ENCODE measurements at places on chromosomes 16 and 17.

DNA sequence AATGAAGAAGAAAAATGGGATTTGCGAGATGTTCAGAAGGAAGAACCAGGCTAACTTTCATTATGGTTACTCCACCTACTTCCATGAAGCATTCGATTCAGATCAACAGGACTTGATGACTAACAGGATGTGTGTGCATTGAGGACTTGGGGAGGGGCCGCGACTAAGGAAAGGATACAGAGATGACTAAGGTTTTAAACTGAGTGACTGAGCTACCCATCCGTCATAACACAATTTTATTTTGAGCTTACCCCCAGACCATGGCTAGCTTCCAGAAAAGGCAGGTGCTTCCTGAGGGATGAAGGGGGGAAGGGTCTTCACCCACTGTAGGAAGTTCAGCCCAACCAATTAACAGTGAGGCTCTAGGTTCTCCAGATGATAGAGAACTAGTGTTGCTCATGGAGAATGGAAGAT lies 2.5 kb upstream of the CDYL2 start:
- DNase-seq, result no peak

GRCh38 chr17:81412490-81413093 lies 17.3 kb downstream of the BAHCC1 start:
- no peak for DNase-seq

- no peak for DNase-seq
Measured at GRCh38 chr17:41631025-41631897, 6.9 kb upstream of the KRT17 start.

DNA sequence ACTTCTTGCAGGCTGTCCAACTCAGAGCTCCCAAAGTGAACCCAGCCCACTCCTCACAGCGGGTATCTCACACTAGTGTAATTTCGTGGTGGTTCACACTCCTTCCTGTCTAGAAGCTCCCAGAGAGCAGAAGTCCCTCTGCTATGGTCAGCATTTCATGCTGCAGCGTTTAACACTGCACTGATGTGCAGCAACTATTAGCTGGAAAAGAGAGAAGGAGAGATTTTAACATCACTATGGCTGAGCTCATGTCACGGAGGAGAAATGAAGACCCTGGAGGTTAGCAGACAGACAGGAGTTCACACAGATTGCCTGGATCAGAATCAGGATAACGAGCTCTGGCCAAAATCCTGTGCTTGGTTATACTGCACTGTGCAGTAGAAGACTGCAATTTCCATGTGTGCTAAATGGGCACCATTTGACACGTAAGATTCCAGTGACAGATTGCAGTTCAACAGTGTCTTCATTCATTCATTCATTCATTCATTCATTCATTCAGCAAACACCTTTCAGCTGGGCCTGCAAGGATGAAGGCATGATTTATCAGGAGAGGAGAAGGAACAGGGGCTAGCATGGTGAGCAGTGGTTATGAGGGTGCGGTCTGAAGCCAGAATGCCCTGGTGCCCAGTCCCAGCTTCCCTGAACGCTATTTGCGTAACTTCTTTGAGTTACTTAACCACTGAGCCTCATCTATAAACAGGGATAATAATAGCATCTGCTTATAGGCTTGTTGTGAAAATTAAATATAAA lies 5.3 kb upstream of the CCL1 start:
- no peak for DNase-seq

DNA sequence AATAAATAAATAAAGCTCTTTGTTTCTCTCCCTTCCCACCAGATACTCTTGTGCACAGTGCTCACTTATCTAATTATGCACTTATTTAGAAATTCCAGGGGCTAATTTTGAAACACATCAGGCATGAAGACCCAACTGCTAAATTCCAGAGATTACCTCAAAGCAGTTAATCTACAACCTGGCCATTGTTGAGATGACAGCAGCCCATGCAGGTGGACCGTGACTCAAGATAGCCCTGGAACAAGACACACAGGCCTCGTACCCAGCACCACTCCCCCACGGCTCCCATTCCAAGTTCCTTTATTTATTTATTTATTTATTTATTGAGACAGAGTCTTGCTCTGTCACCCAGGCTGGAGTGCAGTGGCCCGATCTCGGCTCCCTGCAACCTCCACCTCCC lies 60.1 kb upstream of the NPEPPS start:
- no peak for DNase-seq

- no peak for DNase-seq
Measured at GRCh38 chr16:707062-707538, 1.5 kb upstream of the FBXL16 start.

- DNase-seq, result no peak
Measured at GRCh38 chr17:46109603-46110189, 83.5 kb downstream of the KANSL1 start.

- DNase-seq, result no peak
Measured at GRCh38 chr16:51941412-51941811, 605.5 kb downstream of the TOX3 start.

- DNase-seq, result no peak
Measured at GRCh38 chr16:31875112-31875803, 1.7 kb downstream of the ZNF267 start.

DNA sequence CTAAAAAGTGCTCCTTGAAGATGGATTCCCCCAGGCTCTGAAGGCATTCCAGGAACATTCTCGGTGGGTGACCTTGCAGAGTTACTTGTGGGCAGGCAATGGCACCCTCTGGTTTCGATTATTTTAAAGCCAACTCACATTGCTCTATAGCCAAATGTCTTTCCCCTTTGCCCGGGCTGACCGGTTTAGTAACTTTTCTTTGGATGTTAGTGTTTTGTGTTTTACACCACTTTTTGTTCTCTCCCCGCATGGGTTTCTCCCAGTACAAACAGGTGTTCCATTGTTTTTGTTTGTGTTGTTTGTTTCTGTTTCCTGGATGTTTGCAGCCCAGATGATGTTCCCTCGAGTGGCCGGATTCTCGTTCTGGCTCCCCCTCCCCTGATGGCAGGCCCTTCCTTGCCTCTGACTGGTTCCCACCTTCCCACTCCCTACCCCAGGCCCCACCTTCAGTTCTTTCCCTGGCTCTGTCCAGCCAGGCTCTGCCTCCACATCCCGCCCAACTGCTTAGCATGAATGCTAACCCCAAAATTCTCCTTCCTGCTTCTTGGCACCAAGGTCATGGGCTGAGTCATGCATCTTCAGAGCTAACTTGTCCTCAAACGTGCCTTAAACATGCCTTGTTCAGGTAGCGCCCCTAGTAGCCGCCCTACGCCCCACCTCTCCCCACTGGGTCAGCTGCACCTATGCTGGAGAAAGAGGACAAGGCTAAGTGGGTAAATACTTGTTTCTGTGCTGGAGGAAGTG lies 40.6 kb downstream of the ELAC2 start:
- no peak for DNase-seq

DNA sequence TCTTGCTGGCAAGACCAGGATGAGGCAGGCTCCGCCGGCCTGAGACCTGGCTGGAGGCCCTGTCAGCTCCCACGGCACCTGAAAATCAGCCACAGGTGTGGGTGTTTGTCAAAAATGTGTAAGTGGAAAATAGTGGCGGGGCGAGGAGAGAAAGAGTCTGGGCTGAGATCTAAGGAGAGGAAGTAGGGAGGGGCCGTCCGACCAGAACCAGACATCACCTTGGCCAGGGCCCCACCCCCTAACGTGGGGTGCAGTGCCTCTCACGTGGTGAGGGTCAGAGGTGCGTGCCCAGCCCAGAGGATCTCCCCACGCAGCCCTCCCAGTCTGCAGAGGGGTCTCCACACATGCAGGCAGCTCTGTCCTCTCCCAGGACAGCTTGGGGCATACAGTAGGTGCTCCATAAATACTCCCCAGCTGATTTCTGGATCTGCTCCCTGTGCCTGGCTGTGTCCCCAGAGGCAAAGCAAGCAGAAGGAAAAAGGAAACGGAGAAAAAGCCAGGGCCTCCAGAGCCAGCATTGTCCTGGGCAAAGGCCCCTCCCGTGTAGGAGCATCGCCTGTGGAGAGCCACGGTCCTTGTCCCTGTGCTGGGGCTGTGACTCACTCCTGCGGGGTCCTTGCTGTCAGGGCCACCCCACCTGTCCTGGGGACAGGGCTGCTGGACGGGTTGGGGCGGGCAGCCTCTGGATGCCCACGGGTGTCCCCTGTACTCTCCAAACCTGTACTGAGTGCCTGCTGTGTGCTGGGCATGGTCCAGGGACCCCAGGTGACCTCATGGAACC lies 16.7 kb downstream of the ZFPM1 start:
- no peak for DNase-seq

DNA sequence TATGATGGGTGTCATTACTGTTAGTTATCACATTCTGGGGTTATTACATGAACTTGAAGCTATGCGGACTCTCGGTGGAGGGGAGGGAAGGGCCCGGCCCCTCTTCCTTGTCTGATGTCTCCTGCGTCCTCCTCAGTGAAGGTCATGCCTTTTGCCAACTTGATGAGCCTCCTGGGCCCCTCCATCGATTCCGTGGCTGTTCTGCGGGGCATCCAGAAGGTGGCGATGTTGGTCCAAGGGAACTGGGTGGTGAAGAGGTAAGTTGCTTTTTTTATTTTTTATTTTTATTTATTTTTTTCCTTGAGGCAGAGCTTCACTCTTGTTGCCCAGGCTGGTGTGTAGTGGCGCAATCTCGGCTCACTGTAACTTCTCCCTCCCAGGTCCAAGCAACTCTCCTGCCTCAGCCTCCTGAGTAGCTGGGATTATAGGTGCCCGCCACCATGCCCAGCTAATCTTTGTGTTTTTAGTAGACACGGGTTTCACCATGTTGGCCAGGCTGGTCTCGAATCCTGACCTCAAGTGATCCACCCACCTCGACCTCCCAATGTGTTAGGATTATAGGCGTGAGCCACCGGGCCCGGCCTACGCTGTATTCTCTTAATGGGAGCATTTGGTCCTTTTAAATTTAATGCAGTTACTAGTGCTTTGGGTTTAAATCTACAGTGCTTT lies 21.6 kb downstream of the POLR3E start:
- peak; percentile 53 for DNase-seq

GRCh38 chr16:11585460-11586377 lies 1.0 kb downstream of the LITAF start:
- DNase-seq, result peak; percentile 65

GRCh38 chr17:79583475-79583874 lies 27.4 kb downstream of the RBFOX3 start:
- DNase-seq, result no peak

DNA sequence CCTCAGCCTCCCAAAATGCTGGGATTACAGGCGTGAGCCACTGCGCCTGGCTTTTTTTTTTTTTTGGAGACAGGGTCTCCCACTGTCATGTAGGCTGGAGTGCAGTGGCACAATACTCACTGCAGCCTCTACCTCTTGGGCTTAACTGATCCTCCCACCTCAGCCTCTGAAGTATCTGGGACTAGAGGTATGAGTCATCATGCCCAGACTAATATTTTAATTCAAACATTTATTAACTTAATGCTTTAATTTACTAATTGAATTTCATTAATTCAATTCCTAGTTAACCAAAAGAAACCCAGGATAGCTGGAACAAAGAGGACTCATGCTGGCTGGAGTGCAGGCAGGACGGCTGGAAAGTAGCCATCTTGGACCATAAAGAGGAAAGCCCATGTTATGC lies 14.0 kb upstream of the KPNB1 start:
- DNase-seq, result no peak

DNA sequence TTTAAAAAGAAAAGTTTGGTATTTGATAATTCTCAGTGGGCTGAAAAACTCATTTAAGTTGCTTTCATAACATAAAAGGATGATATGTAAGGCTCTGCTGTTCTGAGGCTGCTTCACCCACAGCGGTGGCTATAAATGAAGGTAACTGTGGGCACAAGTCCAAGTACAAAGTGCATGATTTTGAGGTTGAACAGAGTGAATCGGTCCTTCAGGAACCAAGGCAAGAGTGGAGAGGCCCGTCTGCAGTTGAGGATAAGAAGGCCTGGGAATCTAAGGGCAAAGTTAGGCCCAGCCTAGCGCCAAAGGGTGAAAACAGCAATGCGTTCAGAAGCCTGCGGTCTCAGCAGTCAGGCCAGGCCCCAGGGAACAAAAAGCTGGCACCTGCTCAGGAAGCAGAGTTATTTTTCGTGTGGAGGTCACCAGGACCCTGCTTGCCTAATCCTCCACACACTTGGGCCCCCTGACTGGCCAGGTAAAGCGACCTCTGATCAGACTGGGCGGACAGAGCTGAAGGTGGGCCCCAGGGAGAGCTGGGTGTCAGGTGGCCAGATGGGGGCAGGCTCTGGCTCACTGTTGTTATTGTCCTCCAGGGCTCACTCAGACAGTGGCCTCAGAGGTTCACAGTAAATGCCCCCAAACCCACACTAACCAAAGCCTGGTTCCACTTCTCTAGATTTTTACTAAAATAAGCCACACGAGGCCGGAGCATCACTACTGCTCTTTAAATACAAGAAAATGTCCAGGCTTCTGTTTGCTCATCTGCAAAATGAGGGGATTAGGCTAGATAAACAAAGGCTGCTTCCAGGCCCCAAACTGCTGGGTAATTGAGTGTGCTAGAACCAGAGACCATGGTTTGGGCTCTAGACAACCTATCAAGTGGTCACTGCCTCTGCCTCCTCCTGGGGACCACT lies 46.5 kb downstream of the TEX2 start:
- DNase-seq, result peak; percentile 65

DNA sequence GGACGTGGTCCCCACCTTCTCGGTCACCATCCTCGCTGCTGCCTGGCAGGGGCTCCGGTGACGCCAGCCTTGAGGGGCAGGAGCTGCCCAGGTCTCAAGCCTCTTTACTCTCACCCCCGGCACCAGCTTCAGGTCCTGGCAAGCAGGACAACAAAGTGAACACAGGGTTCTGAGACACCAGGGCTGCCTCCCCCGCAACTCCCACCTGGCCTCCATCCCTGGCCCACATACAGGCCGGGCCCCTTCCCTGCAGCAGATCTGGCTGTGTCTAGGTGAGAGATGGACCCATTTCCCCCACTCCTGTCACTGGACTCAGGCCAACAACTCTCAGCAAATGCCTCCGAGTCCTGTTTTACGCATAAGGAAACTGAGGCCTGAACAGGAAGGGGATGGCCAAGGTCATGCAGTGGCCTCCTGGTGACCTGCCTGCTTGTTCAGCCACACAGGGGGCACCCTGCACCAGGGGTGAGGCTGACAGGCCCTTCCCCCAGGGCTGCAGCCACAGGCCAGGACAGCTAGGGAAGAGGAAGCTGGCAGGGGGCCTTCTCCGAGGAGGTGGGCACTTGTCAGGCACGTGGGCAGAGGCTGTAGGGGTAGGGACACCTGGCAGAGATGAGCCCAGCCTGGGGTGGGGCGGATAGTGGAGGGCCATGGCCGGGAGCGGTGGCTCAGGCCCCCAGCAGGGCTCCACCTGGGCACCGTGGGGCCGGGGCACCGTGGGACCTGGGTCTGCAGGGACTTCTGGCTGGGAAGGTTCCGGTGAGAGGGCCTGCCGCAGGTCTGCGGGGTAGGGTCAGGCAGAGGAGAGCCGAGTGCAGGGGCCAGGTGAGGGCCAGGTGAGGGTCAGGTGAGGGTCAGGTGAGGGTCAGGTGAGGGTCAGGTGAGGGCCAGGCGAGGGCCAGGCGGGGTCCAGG lies 46.7 kb upstream of the PVALEF start:
- no peak for DNase-seq

- no peak for DNase-seq
Measured at GRCh38 chr17:69418535-69418934, 4.0 kb downstream of the MAP2K6 start.

- no peak for DNase-seq
Measured at GRCh38 chr16:81482329-81483063, 37.9 kb downstream of the CMIP start.

GRCh38 chr16:83899272-83899897 lies 470 bp downstream of the MLYCD start:
- peak; percentile 57 for DNase-seq

GRCh38 chr17:16944334-16945135 lies 27.4 kb downstream of the TNFRSF13B start:
- no peak for DNase-seq

Measured in HT-29 (cell line).